ENCODE measurements at places on chromosomes 3 and 15.

DNA sequence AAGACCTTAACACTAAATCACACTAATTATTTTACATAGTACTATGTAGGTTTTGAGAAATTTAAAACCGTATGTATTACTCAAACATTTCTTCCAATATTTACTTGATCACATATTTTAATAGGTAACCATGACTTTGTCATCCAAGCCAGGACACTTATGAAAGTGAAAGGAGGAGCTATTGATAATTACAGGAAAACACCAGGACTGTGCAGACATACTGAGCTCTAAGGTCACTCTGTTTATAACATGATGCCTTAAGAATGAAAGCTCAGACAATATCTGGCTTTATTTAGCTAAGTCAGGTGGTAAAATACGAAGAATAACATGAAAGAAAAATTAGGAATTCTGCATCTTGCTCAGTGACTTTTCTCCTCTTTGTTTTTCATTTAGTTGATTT, 216.0 kb upstream of the NANOGP8 start:
- DNase-seq, result no peak

DNA sequence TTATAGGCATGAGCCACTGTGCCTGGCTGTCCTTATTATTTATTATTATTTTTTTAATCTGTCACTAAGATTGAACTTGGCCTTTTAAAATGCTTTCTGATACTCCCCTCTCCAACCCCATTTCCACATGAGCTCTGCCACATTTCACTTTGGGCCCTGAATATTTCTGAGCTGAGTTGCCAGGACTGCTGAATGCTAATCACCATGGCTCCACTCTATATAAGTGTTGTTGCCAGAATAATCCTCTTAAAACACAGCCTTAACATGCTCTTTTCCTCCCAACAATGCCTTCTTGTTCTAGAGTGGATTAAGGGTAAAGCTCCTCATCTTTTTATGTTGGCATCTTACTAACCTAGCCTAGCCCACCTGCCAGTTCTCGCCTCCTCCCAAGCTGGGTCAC, 124.4 kb downstream of the PDZRN3 start:
- DNase-seq, result no peak

- no peak for DNase-seq
Measured at GRCh38 chr3:78875851-78876250, 891.9 kb downstream of the ROBO1 start.

DNA sequence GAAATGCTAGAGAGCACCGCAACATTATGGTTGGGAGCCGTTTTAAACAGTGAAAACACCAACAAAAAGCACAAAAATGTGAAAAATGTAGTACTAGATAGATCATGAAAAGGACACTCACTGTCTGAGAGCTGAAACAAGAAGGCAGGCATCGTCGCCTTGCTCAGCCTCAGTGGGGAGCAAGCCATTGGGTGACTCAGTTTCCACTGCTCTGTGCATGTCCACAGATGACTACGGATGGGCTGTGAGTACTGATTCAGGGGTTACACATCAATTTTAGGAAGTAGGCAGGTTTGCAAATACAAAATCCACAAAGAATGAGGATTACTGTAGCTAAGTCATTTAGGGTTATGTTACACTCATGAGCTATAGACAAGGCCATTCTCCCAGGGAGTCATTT, 10.8 kb downstream of the NOX5 start:
- no peak for DNase-seq

GRCh38 chr3:175620532-175620931, 761.4 kb downstream of the NAALADL2 start:
- DNase-seq, result no peak

- DNase-seq, result no peak
Measured at GRCh38 chr3:126116526-126116925, 32.6 kb upstream of the SLC41A3 start.

- DNase-seq, result no peak
Measured at GRCh38 chr15:93073465-93073952, 15.5 kb downstream of the RGMA start.

DNA sequence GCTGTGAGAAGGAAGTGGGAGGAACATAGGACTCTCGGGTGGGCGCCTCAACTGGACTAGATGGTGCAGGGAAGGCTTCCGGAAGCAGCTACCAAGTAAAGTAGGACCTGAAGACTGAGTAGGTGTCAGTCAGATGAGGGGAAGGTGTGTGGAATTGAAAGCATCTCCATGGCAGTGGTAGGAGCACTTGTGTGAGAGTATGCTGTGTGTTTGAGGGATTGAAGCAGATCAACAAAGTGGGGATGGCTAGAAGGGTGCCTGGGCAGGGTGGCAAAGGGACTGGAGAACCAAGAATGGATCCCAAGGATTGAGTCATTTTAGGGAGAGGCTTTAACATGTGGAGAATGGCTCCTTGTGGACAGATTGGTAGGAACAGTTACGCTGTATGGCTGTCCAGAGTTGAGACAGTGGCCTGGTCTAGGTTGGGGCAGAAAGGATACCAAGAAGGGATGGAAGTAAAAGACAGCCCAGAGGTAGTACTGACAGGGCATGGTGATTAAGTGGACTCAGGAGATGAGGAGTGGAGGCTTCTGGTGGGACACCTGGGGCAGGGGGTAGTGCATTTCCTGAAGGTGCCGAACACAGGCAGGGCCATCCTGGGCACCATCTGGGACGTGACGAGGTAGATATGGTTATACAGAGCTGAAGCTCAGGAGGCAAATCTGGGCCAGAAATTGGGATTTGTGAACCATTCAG, 1.5 kb downstream of the UQCC5 start:
- DNase-seq, result no peak

DNA sequence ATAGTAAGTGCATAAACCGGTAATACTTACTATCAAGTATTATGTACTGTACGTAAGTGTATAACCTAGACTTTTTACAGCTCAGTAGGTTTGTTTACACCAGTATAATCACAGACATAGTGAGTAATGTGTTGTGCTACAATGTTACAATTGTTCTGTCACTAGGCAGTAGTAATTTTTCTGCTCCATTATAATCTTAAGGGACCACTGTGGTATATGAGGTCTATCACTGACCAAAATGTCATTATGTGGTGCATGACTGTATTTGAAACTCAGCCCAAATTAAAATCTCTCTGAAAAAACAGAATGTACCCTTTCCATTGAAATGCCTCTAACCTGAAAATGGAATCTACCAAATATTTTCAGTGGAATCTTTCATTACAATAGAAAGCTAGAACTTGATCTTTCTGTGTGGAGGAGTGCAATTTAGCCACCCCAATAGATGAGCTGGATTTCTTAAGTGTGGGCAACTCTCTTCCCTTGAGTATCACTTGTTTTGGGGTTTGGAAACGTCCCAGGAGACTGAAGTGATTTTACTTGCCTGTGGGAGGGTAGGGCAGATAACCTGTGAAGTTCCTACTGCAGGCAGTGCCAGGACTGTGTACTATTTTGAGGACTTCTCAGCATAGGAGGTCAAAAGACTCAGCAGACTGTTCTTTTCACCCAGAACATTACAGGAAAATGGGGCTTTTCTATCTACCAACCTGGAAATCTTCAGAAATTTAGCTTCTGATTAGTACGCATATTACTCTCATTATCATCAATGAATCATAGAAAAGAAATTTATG, 50.9 kb downstream of the FAM98B start:
- no peak for DNase-seq

DNA sequence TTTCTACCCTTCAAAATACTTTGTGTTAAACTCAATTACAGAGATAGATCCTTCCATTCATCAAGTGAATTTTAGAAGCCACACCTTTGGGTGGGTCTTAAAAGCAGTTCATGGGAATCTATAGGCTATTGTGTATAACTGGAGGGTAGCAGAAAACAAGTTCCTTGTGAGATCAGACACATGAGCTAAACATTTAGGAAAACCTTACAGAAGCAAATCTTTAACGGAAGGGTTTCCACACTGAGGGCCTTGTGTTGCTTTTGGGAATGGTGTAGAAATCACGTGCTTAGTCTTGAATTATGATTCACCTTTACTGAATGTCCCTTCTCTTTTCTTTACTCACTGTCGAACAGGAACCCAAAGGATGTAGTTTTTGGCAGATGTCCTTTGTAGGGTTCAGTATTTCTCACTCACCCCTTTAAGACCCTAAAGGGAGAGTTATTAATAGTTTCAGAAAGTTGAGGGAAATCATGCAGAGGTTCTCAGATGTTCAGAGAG, 257.3 kb upstream of the CTDSPL start:
- DNase-seq, result no peak

- DNase-seq, result no peak
Measured at GRCh38 chr15:56252386-56252785, 8.7 kb upstream of the RFX7 start.

- DNase-seq, result no peak
Measured at GRCh38 chr3:51980253-51980652, 3.1 kb upstream of the ACY1 start.

- no peak for DNase-seq
Measured at GRCh38 chr3:51075221-51075775, 309.8 kb upstream of the MANF start.

DNA sequence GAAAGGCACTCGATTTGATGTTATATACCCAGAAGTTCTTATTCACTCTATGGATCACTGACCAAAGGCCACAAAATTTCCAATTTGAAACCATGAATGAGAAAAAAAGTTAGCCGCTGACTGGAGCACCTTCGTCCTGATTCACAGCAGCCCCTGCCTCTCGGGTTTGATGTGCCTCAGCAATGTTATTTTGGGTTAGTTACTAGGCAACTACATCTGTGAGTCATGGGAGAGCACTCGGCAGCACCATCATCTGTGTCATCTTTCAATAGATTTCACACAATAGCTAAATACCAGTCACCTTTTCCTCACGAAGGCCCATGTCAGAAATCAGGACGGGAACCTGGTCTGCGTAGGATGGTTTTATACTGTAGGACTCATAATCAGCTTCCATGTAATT, 269.2 kb downstream of the ZBBX start:
- DNase-seq, result peak; percentile 11

DNA sequence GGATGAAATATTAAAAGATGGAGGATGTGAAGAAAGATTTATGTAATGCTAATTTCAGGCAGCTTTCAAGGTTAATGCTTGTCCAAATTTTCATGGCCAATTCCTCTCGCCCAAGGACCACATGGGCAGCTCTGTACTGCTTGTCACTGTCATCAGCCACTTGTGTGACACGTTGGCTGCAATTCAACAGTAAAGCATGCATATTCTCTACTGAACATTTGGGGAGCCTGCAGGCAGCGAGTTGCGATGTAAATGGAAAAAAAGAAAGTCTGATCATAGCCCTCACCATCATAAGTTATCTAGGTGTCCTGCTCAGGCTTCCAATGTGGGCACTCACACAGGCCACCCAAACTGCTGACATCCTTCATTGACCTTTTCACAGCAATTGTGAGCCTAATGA, 1026.8 kb upstream of the NR2F2 start:
- DNase-seq, result no peak

DNA sequence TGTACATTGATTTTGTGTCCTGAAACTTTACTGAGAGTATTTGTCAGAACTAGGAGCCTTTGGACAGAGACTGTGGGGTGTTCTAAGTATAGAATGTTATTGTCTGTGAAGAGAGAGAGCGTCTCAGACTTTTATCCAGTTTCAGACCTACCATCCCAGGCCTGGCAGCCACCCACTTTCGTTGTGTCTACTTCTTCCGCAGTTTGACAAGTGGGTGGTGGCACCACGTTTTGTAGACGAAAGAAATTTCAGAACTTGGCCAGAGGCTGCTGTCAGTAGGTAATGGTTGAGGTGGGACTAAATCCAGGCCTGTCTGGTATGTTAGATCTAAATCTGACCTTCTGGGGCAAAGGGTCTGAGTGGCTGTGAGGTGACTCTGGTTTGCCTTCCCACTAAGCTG, 13.4 kb upstream of the TRAK1 start:
- no peak for DNase-seq

- no peak for DNase-seq
Measured at GRCh38 chr3:177108648-177109047, 88.6 kb downstream of the TBL1XR1 start.

DNA sequence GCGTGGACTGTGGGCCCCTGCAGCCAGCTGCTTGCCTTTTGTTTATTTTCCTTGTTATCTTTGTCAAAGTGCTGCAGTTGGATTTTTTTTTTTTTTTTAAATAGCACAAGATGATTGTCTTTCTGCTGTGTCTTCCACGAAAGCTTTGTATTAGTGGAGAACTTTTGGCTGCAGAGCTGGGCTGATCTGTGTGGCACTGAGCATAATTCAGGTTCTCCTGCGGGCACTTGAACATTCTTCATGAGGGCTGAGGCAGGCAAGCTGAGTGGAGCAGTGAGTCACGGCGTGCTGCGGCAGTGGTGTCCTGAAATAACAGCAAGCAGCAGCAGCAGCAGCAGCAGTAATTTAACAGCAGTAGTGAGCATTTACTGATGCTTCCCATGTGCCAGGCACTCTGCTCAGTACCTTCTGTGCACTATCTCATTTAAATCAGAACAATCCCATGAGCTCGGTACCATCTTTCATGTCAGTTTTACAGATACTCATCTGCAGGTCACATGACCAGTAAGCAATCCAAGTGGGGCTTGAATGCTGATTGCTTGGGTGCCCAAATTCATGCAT, 45.8 kb downstream of the MITF start:
- peak; percentile 50 for DNase-seq

DNA sequence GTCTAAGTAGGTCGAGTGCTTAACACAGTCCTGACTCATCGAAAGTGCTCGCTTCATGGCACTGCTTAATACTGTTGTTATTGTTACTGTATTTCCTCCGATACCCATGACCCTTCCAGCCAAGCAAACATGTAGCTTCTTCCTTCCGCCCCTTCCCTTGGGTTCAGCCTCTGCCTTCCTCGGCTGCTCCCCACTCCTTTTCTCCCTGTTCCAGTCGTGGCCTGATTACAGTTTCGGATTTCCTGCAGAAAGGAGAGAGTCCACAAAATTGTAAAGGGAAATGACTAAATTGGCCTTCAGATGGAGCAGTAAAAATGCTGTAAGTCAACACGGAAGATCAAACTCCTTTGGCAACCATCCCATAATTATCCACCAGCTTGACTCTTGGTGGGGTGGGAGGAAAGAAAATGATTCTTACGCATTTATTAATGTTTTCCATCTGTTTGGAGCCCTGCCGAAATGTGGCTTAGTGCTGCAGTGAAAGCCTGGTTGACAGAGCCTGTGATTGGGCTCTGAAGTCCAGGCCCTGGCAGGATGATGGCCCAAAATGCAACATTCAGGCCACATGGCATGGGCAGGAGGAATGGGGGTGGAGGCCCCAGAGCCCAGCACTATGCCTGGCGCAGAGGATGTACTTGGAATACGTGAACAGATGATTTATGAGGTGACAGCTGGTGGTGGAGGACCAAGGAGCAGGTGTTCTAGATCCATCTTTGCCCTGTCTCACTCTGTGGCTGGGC, 37.6 kb downstream of the FAM3D start:
- no peak for DNase-seq

GRCh38 chr3:105413343-105413887, 46.7 kb downstream of the ALCAM start:
- DNase-seq, result no peak

- DNase-seq, result no peak
Measured at GRCh38 chr3:81214631-81215030, 546.8 kb downstream of the GBE1 start.

Data from HEK293T (cell line).